NCI-H1092 (cell line): ENCODE measurements at places on chromosomes 7 and 10.

DNA sequence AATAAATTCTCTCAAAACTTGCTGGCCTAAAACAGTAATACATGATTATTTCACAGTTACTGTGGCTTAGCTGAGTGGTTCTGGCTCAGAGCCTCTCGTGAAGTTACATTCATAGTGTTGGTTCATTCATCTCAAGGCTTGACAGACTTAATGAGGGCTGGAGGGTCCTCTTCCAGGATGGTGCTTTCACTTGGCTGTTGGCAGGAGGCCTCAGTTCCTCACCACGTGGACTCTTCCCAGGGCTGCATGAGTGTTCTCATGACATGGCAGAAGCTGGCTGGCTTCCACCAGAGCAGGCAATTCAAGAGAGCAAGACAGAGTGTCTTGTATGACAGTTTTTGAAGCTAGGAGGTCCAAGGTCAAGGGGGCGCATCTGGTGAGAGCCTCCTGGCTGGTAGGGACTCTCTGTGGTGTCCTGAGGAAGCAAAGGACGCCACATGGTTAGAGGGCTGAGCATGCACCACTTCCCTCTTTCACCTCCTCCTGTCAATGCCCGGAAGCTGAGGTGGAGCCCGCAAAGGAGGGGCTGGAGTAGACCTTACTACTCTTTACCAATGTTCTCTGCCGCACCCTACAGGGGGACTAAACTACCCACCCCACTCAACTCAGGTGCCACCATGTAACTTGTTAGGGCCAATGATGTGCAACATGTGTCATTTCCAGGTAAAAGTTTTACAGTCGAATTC lies 58.2 kb upstream of the YAE1 start:
- DNase-seq, result peak; percentile 78

- DNase-seq, result no peak
Observed at GRCh38 chr7:140990193-140990962, 24.4 kb downstream of the MRPS33 start.

GRCh38 chr7:27145165-27145913 lies 1.9 kb upstream of the HOXA5 start:
- DNase-seq, result no peak

GRCh38 chr10:15035385-15036301 lies 8.1 kb upstream of the OLAH start:
- no peak for DNase-seq

DNA sequence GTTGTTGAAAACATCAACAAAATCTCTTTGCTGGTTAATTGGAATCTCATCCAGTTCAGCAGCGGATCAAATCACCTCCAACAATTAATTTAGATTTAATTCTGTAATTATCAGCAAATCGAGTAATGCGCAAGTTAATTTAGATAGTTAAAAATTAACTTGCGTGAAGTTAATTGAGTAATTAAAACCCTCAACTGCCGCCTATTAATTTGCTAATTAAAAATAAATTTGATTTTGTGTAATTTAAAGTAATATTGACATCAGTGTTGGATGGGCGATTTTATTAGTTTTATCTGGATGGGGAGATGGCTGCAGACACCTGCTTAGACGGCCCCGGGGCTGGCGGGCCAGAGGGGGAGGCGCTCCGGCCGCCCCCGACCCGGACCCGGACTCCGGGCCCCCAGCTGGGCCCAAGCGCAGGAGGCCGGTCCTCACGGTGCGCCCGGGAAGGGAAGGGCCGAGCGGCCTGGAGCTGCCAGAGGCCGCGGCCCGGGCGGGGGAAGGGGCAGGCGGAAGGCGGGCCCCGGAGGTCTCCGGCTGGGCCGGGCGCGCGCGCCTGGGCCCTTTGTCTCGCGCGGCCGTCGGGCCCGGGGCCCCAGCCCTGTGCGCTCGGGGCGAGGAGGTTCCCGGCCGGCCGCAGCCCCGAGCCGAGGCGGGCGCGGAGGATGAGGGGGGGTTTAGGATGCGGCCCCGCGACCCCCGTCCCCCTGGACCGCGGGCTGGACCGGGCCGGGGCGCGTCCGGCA lies 3.3 kb upstream of the UNCX start:
- no peak for DNase-seq

GRCh38 chr7:99193527-99194220 lies 14.2 kb downstream of the KPNA7 start:
- no peak for DNase-seq

DNA sequence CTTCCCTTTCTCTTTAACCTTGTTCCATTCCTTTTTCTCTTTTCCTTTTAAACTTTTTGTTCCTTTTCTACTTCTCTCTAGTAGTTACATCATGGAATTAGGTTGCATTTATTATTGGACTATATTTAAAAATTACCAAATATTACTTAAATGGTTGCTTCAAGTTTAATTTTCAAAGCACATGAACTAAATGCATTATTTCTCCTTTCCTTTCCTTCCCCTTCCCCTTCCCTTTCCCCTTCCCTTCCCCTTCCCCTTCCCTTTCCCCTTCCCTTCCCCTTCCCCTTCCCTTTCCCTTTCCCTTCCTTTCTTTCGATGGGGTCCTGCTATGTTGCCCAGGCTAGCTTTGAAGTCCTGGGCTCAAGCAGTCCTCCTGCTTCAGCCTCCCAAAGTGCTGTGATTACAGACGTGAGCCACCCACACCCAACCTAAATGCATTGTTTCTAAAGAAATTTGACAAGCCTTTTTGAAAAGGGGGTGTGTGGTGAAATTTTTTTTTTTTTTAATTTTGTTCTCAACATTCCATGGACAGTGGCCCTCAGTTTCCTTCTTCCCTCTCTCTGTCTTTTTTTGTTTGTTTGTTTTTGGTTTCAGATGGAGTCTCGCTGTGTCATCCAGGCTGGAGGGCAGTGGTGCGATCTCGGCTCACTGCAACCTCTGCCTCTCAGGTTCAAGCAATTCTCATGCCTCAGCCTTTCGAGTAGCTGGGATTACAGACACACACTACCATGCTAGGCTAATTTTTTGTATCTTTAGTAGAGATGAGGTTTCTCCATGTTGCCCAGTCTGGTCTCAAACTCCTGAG lies 31.2 kb downstream of the TMEM60 start:
- DNase-seq, result no peak

DNA sequence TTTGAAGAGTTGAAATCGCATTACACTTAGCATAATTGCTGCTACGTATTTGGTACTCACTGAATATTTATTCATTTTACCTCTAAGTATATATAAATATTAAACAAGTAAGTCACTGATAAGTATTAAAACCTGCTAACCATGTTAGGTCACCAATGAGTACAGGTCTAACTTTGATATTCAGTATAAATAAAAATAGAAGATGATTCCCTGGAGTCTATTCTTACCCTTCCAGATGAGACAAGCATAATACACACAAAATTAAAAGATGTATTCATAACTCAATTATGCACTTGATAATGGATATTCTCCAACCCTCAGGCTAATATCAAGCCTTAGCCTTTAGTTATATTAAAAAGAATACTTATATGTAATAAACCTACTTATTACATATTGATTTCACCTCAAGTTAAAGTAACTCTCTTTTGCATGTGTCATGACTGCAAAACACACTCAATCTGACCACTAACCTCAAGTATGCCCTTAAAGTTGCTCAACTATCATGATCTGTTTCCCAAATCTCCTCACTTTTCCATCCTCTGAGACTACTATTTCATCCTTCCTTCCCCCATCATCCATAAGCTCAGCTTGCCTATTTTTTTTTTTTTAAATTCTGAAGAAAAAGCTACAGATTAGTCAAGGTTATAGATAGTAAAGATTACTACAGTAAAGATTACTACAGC lies 46.8 kb downstream of the IPMK start:
- no peak for DNase-seq

DNA sequence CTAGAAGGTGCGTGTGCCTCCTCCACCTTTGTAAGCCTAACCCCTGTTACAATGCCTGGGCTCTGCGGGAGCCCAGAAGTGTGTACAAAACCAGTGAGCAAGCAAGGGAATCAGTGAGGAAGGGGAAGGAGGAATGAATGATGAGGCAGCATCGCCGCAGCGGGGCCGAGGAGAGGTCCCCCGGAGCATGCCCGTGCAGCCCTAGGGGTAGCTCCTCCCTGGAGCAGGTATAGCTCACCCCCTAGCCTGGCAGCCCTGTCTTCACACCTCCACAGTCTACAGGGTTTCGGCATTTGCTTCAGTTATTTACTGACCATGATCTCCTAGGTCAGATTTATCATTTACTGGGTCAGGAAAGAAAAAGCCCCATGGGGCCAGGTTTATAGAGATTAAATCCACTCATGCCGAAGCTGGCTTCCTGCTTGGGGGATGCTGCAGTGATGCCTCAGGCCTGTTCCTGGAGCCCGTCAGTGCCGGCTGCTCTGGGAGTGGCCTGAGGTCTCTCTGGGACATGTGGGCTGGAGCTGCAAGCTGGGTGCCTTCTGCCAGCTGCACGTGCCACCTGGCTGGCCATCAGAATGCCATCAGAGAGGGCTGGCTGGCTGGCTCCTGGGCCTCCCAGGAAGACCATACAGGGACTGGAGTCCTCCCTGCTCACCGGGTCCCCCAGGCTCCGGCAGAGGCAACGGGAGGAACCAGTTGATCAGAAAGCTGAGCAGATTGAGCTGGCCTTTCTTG lies 138.9 kb downstream of the GRK5 start:
- no peak for DNase-seq

DNA sequence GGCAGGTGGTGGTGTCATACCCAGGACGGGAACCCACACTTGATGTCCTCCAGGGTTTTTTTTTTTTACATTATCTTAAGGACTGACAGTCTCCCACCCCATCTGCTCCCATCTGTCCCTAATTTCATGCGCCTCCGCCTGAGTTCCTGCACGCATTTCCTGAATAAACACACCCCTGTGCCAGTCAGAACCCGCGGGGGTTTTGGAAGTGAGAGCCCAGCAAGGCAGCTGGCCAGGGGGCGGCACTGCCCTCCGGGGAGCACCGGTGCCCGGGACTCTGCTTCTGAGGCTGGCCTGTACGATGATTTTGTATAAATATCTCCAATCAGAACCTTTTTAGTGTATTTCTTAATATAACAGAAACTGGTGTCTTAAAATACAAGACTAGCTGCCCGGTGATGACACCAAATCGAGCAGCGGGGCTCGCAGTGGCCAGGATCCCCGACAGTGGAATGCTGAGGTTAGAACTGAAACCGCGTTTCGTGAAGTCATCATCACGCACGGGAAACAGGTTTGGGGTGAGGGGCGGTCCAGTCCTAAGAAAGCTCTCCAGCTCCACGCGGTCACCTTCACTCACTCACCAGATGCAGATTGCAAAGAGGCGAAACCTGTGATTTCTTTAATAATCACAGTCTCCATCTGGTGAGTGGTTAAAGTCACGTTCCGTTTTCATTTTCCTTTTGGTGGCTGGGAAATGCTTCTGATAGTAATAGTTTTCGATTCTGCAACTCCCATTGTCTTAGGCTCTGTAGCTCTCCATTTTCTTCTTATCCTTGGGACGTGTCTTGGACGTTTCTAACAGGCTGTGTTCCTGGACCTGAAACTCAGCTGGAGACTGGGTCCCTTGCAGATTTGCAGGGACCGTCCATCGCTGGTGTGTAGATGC lies 19.7 kb downstream of the BNIP3 start:
- peak; percentile 9 for DNase-seq

- DNase-seq, result no peak
Observed at GRCh38 chr7:4240042-4240441, 442.1 kb upstream of the FOXK1 start.

GRCh38 chr7:110386913-110387312 lies 704.0 kb upstream of the LRRN3 start:
- DNase-seq, result no peak

DNA sequence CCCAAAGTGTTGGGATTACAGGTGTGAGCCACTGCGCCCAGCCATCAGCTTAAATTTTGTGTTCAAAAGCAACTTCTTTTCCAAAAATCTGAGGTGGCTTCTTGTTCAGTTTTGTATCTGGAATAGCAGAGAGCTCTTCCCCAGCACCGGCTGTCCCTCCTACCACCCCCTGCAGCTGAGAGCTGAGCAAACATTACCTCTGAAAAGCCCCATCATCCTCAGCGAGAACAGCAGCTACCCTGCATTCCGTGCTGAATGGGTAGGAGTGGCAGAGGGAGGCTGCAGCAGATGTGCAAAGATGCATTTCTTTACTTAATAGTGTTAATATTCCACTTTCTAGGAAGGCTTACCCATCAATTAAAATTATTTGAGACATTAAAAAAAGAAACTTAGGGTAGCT lies 31.8 kb downstream of the CCM2 start:
- DNase-seq, result peak; percentile 42

DNA sequence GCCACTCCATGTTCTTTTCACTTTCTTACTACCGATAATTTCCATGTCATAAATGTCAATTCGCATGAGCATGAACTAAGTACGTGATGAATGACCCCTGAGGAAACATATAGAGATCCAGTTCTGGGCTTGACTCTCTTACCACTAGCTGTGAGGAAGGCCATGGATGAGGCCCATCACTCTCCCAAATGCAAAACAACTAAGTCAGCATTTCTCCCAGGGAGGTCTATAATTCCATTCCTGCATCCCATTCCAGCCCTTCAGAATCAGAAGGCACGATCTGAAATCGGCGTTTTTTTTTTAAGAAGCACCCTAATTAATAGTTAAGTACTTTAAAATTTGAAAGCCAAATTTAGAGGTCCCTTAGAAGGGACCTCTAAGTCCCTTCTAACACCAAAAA lies 116.5 kb downstream of the CABCOCO1 start:
- DNase-seq, result no peak

GRCh38 chr7:158917818-158918217 lies 61.5 kb downstream of the DYNC2I1 start:
- DNase-seq, result no peak

DNA sequence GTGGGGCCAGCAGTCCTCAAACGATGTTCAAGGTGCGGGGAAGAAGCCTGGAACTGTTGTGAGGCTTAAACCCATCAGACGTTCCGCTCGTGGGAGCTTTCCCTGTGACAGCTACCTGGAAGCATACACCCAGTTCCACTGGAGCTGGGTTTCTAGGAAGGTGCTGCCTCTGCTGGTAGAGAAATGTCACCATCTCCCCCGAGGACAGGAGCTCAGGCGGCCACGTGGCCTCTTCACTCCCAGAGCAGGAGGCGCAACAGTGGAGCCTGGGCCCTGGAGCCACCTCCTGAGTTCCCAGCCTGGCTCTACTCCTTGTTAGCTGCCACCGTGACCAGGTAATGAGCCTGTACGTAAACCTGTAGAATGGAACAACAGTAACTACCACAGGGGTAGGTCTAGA lies 156.1 kb downstream of the ADARB2 start:
- DNase-seq, result no peak

DNA sequence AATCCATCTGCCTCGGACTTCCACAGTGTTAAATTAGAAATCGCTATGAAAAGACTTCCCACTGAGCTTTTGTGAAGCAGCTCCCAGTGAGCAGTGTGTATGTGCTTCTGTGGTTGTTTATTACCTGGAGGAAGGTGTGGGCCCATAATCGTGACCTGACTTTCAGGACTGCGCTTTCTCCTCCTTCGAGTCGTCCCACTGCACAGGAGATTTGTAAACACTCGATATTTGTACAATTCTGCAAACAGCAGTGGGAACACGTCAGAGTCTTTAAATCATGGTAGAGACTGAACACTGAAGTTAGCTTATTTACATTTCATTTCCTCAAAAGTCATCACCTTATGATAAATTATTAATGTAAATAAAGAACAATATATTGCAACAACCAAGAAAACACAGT lies 171.4 kb downstream of the ITGA8 start:
- no peak for DNase-seq
